ENCODE measurements at places on chromosomes 3 and 15. TPM values are rescaled to one million over a fixed set of nuclear protein-coding genes. Genes with fewer than 3 reads are reported as not detected.

NPAP1 gene
- total RNA-seq: not detected

GOLGA8M gene
- 0.22 TPM for total RNA-seq

PAQR5 gene
- total RNA-seq: not detected

LRRK1 gene
- total RNA-seq: 4.4 TPM

TF gene
- not detected for total RNA-seq

APBA2 gene
- 17.4 TPM for total RNA-seq

CLDND1 gene
- total RNA-seq: 141 TPM

ABHD14A gene
- 3.4 TPM for total RNA-seq

CLDN11 gene
- 27.6 TPM for total RNA-seq

EFCAB12 gene
- under 0.01 TPM for total RNA-seq

FYTTD1 gene
- 34.0 TPM for total RNA-seq

CCDC80 gene
- 14.4 TPM for total RNA-seq

TRPM1 gene
- not detected for total RNA-seq

LARP6 gene
- total RNA-seq: 7.1 TPM

LTK gene
- total RNA-seq: not detected

TMEM89 gene
- total RNA-seq: not detected

ZIC4 gene
- not detected for total RNA-seq

GOLGA8H gene
- total RNA-seq: 0.87 TPM

CYP1A1 gene
- total RNA-seq: 8.5 TPM

NEK10 gene
- total RNA-seq: 1.4 TPM

NDN gene
- 26.8 TPM for total RNA-seq

GPR171 gene
- not detected for total RNA-seq

CHRFAM7A gene
- 0.60 TPM for total RNA-seq

DRD3 gene
- not detected for total RNA-seq

LINGO1 gene
- total RNA-seq: 0.22 TPM

PLA2G4E gene
- not detected for total RNA-seq

COPS2 gene
- 47.5 TPM for total RNA-seq

HRH1 gene
- total RNA-seq: 5.4 TPM

GOLGA6L4 gene
- 0.99 TPM for total RNA-seq

CTXND1 gene
- not detected for total RNA-seq

SUCNR1 gene
- total RNA-seq: not detected

RPN1 gene
- 500 TPM for total RNA-seq

UBE2E2 gene
- 20.4 TPM for total RNA-seq

CPNE9 gene
- under 0.01 TPM for total RNA-seq

LRTM1 gene
- not detected for total RNA-seq

PARP15 gene
- 0.40 TPM for total RNA-seq

XCR1 gene
- total RNA-seq: not detected

FETUB gene
- not detected for total RNA-seq

DCLK3 gene
- total RNA-seq: not detected

DAZL gene
- not detected for total RNA-seq

CLSTN2 gene
- under 0.01 TPM for total RNA-seq

RETNLB gene
- not detected for total RNA-seq

PLIN1 gene
- total RNA-seq: not detected

FRMD5 gene
- total RNA-seq: 1.5 TPM

EXD1 gene
- total RNA-seq: not detected

LMAN1L gene
- total RNA-seq: not detected
